A172 (cell line): ENCODE measurements at places on chromosomes 6 and 20.

- peak; percentile 40 for DNase-seq
Observed at GRCh38 chr6:89412071-89413005, at the start of gene RRAGD. TSS of gene RRAGD (minus strand) at chr6:89412273. CDS start at chr6:89411993, 280 bp downstream.

GRCh38 chr6:162942866-162943265 lies 215.1 kb downstream of the PACRG start:
- no peak for DNase-seq

GRCh38 chr20:44643154-44643519 lies 8.4 kb downstream of the ADA start:
- no peak for DNase-seq

- peak; percentile 93 for DNase-seq
Observed at GRCh38 chr6:34243901-34244884, 4.6 kb downstream of the SMIM29 start.

DNA sequence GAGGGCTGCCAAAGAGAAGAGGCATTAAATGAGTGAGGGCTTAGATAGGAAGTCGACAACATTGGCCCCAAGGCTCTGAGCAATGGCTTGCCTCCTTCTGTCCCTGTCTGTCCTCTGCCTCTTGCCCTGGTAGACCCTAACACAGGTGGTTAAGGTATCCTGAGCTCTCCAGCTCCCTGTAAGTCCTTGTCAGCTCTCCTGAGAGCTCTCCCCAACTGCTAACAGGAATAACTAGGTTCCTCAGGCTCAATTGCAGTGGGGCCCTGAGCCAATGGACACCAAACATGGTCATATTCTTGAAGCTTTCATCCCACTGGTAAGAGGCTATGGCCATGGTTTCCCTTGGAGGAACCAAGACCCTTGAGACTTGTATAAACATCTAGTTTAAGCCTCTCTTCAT lies 5.0 kb upstream of the CPNE1 start:
- DNase-seq: no peak

- DNase-seq: no peak
Observed at GRCh38 chr6:123456836-123457235, 179.9 kb downstream of the TRDN start.

- DNase-seq: no peak
Observed at GRCh38 chr20:62294516-62294915, 8.3 kb upstream of the ADRM1 start.

DNA sequence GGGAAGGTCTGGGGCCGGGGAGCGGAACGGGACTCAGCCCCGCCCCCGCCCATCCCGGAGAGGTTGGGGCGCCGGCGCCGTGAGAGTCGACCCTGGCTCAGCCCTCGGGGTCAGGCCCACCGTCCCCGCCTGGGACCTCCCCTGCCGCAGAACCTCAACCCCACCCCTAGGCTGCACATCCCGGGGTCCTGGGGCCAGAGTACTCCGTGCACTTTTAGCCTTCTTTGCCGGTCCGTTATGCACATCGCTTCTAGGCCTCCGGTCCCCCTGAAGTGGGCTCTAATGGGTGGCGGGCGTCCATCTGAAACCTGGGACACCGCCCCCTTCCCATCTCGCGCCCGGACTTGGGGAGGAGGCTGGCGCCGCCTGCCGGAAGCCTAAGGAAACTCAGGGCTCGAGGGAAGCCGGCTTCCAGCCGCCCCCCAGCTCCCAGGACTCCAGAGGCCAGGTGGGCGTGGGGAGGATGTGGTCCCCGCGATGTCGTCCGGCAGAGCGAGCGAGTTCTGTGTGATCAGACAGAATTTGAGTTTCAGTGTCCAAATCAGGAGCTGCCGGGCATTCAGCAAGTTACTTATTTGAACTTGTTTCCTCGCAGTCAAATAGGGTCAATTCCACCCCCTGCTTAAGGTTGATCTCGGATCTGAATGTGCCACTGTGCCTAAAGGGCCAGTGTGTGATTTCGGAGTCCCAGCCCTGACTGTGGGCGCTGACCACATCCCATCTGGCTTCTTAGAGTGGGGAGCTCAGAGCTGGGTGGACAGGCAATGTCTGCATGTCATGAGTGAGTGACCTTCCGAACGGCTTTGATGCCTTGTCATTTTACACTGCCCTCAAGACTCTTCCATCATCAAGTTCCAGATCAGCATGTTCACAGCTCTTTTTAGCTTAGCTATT lies 47.6 kb downstream of the CPXM1 start:
- DNase-seq: peak; percentile 40
